ENCODE measurements at places on chromosomes 6 and 20.

DNA sequence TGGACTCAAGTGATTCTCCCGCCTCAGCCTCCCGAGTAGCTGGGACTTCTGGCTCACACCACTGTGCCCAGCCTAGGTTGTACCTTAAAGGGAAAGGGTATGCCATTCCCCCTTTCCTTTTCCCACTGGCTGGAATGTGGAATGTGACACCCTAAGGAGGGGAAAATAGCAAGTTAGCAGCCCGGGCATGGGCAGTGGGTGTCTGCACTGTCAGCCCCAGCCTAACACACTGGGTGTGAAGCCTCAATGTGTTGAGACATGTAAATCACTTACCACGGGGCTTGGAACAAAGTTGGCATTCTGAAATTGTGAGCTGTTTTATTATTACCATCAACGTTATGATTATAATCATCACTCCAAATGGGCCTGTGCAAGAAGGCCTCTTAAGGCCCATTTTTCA, 80.8 kb upstream of the PTPN1 start:
- DNase-seq = no peak

DNA sequence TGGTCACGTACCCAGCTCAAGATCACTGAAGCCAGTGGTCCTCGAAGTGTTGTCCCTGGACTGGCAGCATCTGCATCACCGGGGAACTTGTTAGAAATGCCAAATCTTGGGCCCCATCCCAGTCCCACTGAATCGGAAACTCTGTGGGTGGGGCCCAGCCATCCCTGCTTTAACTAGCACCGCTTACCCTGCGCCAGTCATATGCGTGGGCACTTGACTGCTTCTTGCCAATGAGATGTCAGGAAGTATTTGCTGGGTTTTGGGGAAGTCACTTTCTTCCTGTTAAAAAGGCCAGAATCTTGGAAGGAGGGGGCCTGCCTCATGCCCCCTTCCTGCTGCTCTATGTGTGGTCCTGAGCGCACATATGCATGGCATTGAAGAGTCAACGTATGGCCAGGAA, 11.7 kb upstream of the SULF2 start:
- no peak for DNase-seq

GRCh38 chr20:12055161-12055560, 137.5 kb downstream of the BTBD3 start:
- DNase-seq = no peak

DNA sequence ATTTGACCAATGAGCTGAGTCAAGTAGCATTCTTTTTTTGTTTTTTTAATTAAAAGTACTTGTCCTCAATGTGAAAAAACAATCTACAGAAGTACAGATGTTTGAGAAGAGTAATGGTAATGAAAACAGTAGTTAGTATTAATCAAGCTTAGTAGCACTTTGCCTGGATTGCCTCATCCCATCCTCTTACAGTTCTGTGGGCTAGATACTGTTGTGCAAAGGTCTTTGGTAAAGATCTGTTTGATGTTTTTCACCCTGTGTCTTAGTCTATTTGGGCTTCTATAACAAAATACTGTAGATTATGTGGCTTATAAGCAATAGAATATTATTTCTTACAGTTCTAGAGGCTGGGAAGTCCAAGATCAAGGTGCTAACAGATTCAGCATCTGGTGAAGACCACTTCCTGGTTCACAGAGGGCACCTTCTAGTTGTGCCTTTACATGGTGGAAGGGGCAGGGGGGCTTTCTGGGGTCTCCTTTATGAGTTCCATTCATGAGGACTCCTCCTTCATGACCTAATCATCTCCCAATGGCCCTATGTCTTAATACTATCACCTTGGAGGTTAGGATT, 84.3 kb downstream of the SHLD1 start:
- DNase-seq = no peak

GRCh38 chr6:169271158-169271876, 17.7 kb upstream of the THBS2 start:
- DNase-seq = no peak

DNA sequence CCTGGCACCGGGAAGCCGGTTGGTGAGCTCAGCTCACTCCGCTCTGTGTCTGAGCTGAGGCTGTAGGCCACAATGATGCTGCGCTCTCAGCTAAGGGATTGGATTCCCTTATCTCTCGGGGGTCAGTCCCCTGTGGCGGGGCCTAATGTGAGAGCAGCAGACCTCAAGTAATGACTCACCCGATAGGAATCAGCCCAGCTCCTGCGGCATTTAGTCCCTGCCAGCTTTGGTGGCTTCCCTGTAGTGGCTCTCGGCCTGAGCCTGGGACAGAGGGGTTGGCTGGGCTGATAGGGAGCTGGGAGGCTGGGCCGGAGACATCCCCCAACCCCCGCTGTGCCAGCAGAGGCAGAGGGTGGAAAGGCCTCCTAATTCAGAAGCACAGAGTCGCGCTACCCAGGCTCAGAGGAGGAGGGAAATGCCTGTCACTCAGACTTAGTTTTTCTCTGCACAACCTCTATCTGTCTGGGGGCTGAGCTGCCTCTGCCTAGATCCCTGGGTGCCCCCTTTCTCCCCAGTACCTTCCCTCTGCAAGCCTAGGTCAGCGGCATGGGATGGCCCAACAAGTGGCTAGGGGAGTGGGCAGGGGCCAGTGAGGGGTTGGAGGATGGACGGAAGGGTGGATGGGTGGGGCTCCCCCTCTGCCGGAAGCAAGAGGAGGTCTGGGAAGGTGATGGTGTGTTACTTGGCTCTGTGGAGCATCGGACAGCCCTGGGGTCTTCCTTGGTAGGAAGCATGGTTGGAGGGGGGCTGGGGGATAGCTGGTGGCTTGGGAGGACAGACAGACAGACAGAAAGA, 92.2 kb downstream of the CDH22 start:
- DNase-seq = no peak

Measured in eye (tissue), 1 donor.